GM06990 (cell line): ENCODE measurements at places on chromosomes 1 and 21.

GRCh38 chr21:45962531-45963231 is 18.9 kb upstream of the COL6A1 start:
- no peak for DNase-seq

- DNase-seq = no peak
These were observed 68.5 kb downstream of the GPATCH2 start for GRCh38 chr1:217562229-217562878.

DNA sequence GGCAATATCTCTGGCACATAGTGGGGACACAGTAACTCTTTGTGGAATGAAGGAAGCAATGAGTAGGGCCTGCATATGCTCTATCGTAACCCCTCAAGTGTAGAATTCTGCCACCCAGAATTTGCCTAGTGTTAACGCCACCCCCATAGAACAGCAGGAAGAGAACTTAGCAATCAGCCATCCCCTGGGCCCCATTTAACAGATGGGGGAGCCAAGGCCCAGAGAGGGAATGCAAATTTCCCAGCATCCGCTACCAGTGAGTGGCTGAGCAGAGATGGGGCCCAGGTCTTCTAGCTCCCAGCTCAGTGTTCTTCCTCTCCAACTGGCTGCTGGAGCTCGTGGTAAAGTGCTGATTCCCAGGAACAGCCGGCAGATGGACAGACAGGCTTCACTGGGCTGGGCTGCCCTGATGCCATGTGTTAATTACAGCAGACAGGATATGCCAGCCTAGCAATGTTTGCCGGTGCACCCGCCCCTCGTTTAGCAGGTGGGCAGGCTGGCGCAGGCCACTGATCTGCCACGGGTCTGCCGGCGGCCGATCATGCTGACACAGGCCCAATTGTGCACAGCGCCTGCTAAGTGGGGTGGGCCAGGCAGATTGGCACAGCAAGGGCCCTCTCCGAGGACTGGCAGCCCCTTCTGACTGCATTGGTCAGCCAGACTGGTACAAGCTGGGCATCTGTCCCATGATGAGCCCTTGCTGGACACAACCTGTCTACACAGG is 171.9 kb downstream of the IGSF21 start:
- DNase-seq = no peak

- no peak for DNase-seq
These were observed 176.9 kb upstream of the FMN2 start for GRCh38 chr1:239914751-239915231.

DNA sequence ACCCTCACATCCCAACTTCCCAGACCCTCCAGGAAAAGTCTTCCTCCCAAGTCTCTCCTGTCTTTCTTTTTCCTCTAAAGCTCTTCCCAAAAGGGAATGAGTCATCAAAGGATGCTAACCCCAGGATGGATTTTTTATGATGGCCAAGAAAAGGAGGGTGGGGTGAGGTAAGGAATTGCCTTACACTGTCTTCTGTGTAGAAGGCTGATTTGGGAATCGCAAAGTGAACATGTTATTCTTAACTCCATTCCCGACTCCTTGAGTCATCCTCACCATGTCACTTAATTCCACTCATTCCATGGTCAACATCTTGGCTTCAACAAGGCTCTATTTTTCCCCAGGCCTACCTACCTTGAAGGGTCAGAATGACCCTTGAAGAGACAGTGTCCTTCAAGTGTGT is 44.0 kb downstream of the TBX15 start:
- DNase-seq = no peak

DNA sequence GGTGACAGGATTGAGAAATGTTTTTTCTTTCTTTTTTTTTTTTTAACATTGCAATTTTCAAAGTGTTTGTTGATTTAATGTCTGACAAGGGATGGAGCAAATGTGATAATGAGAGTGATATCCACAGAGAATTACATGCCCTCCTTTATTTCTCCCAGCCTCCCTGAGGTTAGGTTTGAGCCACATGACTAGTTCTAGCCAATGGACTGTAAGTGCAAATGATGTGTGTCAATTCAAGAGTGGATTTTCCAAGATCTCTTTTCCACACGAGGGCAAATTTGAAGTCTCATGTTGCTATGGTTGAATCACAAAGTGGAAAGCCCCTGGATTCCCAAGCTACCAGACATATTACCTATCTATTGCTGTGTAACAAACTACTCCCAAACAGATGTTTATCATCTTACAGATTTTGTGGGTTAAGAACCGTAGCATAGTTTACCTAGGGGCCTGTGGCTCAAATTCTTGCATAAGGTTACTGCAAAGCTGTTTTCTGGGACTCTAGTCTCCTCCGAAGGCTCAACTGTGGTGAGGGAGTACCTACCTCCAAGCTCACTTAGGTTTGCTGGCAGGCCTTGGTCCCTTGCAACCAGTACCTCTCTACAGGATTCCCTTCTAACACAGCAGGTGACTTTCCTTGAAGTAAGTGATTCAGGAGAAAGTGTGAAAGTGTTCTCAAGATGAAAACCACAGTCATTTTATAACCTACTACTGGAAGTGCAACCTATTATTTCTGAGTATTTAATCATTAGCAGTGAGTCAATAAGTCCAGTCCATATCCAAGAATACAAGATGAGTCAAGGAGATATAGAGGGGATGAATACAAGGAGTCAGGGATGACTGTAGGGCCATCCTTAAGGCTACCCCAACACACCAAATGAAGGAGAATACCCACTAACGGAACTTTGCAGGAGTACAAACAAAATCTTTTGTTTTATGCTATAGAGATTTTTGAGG is 533.6 kb downstream of the PTPRC start:
- DNase-seq = peak; percentile 33

- DNase-seq = no peak
These were observed 993 bp upstream of the DSCAM start for GRCh38 chr21:40847951-40848350.

- no peak for DNase-seq
These were observed 14.6 kb upstream of the JAK1 start for GRCh38 chr1:64980745-64981600.

GRCh38 chr1:184622136-184622823 is 132.4 kb downstream of the EDEM3 start:
- no peak for DNase-seq

DNA sequence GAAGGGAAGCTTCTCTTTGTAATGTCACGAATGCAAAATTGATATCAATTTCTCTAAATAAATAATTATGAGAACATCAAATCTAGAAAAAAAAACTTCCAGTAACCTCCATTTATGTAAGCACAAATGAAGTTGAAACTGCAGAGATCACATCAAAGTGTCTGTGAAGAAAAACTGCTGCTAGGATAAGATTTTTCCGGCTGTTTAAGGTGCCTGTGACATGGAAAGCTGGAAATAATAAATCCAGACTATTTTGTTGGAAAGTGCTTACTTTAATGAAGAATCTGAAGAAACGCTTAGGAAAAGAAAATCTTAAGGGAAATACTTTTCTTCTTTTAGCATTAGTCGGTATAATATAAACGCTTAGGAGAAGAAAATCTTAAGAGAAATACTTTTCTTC is 57.0 kb downstream of the CHRM3 start:
- DNase-seq = no peak
